ENCODE measurements at places on chromosomes 16 and 17.

GRCh38 chr17:39800540-39800939, 62.8 kb downstream of the GRB7 start:
- no peak for DNase-seq

DNA sequence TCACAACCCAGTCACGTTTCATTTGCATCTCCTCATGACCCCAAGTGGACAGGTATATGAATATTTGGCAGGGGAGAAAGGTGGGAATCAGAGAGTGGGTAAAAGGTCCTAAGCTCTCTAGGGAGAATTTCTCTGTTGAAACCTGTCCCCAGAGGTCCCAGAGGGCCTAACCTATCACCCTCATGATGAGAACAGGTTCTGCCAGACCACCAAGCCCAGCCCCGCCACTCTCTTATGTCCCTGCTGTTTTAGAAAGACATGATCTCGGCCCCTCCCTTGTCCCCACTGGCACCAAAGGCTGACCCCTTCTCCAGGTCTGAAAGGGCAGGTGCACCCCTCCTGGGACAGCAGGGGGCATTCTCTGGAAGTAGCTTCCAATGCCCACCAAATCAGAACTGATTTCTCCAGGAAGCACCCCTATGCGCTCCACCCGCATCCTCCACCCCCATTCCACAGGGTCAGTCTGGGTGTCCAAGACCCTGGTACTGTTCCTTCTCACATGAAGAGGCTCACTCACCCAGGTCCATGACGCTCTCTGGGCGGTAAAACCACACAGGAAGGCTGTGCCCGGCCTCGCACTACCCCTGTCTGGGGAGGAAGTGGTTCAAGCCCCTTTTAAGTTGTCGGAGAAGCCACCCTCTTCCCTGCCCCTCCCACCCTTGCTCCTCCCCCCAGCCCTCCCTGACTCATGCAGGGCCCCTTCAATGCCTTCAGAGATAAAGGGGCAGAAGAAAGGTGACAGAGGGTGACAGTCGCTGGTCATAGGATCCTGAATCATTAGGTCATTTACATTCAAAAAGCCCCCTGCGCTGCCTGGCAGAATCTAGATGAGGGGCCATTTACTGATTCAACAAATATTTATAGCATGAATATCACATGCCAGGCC, at the start of gene CCR7:
Gene CCR7, minus strand, starts transcription at position 590 of the 886 bp plus-strand sequence. Its CDS starts 63 bp downstream, at position 527.
- no peak for DNase-seq

DNA sequence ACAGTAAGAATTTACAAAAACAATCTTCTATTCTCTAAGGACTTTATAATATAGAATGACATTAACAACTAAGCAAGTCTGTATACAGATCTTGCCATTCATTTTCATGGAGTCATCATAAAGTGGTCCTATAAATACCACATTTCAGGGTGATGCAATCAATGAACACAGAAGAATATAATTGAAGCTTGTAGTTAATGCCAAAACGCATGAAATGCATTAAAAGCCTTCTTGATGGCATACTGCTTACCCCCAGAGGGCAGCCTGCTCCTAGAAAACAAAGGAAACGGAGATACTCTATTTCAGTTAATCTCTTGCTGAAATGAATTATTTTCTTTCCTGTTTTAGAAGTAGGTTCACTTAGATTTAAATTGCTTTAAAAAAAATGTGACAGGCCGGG, 45.2 kb upstream of the STAC2 start:
- no peak for DNase-seq

DNA sequence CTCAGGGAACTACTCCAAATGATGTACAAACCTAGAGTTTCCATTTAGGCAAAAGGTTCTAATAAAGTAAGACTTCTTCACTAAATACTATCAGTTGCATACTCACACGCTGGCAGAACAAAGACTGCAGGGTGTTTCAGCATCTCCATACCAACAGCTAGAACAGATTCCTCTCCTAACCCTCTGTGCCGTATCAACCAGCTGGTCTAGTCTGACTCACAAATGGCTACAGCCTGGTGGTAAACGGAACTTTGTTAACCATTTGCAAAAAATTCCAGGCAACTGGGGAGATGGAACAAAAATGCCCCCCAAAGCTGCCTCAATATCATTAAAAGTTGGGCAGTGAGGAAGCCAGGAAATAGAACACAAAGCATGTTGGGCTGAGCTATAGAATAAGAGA, 217.1 kb downstream of the GRIN2A start:
- DNase-seq: no peak

GRCh38 chr17:73320601-73321264, 8.9 kb upstream of the CDC42EP4 start:
- no peak for DNase-seq

DNA sequence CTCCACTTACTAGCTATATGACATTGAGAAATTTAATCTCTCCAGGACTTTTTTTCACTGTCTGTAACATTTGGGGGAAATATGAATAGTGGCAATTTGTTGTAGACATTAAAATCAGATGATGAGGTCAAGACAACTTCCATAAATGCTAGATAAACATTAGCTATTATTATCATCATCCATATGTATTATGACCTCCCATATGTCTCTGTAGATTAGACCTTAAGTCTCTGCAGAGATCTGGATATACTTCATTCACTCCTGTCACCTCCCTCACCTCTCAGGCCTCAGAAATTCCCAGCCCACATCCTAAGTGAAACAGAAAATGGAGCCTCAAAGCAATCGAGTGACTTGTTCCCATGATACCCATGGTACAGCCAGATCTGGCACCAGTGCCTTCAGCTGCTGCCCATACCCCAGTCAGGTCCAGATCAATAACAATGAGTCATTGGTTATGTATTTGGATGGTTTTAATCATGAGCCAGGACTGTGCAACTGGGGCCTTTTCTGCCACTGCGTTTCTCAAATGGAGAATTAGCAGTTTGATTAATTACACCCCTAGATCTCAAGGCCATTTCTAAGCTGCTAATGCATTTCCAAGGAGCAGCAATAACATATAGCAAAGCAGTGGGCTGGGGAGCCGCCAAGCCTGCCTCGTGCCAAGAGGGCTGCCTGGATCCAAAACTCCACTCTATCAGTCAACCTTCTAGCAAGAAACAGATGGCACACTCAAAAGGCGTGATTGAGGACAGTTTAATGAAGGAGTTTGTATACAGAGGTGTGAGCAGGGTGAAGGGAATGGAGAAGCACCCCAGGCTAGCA, 2.6 kb upstream of the FDXR start:
- no peak for DNase-seq

GRCh38 chr16:87951552-87952538, 611 bp downstream of the BANP start:
- DNase-seq: no peak

GRCh38 chr16:8959921-8960787, 3.6 kb downstream of the USP7 start:
- DNase-seq: no peak

DNA sequence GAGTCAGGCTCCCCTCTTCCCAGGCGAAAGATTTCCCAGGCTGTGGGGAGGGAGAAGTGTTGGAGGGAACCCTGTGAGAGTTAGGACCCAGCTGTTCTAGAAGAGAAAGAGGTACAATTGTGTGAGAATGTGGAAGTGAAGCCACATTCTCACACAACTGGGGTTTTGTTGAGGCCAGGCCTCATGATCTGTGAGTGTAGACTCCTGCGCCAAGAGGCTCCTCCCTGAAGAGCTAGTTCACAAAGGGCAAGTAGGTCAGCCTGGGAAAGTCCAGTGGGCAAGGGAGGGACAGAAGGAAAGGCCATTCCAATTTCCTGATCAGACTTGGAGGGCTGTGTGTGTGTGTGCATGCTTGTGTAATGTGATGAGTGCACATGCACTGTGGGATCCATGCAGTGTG, 15.2 kb downstream of the CD300LF start:
- DNase-seq: no peak
